Stimulated activated CD4-positive, alpha-beta T cell treated with anti-CD3 and anti-CD28 coated beads, Interleukin-15, amount 100 ng/mL, for 48 hours (primary cell): ENCODE measurements at places on chromosomes 6 and 20.
A peak's percentile ranks its signal among the peaks of the same experiment; 100 is the strongest.

DNA sequence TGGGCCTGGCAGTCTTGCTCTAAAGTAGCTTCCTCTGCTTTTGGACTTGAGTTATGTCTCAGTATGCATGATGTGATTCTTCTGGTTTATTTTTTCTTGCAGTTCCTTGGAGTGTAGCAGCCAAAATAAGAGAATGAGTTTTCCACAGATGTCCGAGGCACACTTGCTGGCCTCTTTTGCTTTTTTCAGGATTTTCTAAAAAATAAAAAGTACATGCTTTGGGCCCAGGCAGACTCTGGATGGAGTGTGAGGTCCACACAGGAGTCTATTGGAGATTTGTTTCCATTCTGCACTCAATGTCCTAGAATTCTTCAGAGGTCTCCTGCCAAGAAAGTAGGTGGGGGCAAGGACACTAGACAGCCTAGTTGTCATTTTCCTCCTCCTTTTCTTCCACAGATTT lies 477.6 kb downstream of the EPM2A start:
- no peak for DNase-seq

GRCh38 chr20:34798871-34799270 lies 26.6 kb downstream of the NCOA6 start:
- DNase-seq, result no peak

GRCh38 chr6:151098166-151098565 lies 141.6 kb upstream of the AKAP12 start:
- DNase-seq, result peak; percentile 4

DNA sequence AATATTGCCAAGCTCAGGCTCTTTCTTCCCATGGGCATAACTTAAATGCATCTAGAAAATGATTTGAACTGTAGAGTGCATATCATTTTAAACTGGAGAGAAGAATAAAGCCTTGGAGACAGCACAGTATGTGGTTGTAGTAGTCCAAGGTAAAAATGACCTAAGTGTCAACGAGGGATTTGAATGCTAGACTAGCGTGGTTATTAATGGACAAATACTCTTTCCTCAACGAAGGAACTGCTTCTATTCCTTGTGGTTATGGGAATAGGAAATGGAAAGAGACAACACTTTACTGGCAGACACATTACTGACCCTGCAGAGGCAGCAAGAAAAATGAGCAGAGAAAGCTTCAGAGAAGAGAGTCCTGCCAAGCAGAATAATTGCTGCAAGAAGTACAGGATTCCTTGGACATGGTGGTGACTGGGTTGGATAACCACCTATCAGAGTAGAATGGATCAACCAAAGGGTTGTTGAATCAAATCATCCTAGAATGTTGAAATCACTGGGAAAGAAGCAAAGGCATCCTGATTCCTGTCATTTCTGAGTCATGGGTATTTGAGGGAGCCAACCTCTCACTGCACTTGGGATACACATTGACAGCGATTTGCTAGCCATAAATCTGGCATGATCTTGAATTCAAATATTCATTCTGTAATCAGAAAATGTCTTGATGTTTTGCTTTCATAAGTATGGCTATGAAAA lies 258.1 kb upstream of the EPHA7 start:
- no peak for DNase-seq

- no peak for DNase-seq
These were observed 134.9 kb downstream of the TMEM200A start for GRCh38 chr6:130500693-130501092.

DNA sequence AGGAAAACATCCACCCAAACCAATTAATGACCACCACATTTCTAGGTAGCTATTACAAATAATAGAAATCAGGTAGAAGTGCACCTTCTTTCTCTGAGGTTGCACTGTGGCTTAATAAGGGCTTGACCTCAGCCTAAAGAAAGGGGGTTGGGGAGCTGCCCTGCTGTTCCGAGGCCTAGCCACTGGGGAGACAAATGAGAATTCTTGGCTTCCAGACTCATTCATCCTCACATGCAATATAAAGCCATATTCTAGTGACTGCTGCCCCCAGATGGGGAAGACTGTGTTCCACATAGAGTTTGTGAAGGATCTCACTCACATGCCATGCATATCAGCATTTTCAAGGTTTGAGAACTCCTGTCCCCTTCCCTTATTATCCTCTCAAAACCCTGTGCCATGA lies 22.9 kb downstream of the SAYSD1 start:
- DNase-seq, result no peak

DNA sequence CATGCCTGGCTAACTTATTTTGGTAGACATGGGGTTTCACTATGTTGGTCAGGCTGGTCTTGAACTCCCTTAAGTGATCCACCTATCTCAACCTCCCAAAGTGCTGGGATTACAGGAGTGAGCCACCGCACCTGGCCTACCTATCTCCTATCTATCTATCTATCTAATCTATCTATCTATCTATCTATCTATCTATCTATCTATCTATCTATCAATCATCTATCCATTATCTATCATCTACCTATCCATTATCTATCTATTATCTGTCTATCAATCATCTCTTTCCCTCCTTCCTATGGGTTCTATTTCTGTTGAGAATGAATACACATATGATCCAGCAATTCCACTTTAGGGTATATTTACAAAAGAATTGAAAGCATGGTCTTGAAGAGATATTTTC lies 194.2 kb upstream of the ARG1 start:
- DNase-seq, result no peak

GRCh38 chr6:130934848-130935585 lies 107.8 kb downstream of the SMLR1 start:
- DNase-seq, result no peak

- no peak for DNase-seq
These were observed 181.9 kb downstream of the ERMARD start for GRCh38 chr6:169933251-169933821.

DNA sequence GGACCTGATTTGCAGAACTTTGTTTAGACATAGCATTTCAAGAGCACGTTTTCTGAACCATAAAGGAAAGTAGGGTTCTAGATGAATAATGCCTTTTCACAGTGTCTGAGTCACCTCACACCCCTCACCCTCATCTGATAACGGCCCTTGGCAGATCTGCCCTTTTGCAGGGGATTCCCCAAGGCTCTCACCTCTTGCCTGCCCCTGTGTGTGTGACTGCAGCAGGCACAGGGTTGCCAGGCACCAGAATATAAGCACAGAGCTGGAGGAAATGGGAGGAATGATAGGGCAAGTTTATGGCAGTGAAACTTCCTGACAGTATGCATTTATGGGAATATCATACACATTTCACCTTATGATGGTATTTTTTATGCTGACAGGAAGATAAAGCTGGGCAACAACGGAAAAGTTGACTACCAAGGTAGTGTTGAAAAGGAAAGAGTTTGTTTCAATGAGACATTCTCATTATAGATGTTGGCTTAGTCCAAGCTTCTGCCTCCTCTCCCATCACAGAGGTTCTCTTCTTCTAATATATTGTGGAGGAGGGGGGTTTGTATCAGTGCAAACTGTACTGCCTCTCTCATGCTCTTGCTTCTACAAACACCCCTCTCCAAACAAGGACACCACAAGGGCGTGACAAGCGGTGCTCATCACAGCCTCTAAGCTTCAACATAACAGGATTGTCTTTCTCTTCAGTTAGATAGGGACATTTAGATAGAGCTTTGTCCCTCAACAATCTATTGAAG lies 101.5 kb upstream of the BACH2 start:
- DNase-seq, result peak; percentile 85

- DNase-seq, result no peak
These were observed 48.8 kb upstream of the RALY start for GRCh38 chr20:33944914-33945313.

DNA sequence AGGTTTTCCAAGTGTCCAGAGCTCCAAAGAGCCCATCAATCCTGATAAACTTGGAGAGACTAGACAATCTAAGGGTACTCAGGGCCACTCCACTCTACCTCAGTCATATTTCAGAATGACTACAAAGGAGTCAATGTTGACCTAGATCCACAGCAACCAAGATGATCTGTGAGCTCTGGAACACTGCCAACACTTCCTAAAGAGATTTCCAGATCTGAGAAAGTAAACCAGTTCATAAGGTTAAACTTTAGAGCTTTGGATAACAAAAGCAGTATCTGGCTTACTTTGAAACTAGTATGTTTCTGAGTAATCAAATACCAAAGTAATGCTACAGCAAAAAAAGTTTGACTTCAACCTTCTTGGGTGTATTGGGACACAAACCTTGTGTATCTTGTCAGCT lies 122.7 kb downstream of the BTBD9 start:
- DNase-seq, result no peak

- DNase-seq, result no peak
These were observed 26.2 kb downstream of the TULP4 start for GRCh38 chr6:158338311-158339112.

DNA sequence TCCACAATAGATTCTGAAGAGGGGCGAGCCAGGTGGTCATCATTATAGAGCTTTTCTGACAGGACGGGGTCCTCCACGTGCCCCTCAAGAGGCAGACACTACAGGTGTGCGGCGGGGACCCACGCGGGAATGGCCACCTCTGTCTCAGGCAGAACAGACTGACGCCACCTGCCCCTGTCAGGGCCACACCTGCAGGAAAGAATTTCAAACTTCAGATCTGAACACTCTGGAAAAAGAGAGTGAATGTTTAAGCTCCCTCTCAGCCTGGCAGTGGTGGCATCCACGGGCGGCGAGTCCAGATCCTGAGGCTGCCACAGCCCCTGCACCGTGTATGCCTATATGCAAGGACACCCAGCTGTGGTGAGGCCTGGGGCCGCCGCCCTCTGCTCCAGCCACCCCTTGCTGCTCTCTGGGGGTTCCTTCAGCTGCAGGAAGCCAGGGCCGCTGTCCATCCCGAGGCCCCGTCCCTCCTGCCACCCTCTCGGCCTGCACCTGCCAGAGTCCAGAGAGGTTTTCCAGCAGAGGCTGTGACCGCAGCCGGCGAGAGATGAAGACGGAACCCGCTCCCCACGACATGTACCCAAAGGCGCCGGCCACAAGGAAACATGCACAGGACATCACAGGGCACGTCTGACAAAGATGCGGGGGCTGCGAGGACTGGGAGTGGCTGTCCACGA lies 234.9 kb downstream of the ERMARD start:
- no peak for DNase-seq

GRCh38 chr6:34970488-34970887 lies 81.4 kb downstream of the ANKS1A start:
- DNase-seq, result no peak

- no peak for DNase-seq
These were observed 162.0 kb upstream of the MAFB start for GRCh38 chr20:40851051-40851450.

DNA sequence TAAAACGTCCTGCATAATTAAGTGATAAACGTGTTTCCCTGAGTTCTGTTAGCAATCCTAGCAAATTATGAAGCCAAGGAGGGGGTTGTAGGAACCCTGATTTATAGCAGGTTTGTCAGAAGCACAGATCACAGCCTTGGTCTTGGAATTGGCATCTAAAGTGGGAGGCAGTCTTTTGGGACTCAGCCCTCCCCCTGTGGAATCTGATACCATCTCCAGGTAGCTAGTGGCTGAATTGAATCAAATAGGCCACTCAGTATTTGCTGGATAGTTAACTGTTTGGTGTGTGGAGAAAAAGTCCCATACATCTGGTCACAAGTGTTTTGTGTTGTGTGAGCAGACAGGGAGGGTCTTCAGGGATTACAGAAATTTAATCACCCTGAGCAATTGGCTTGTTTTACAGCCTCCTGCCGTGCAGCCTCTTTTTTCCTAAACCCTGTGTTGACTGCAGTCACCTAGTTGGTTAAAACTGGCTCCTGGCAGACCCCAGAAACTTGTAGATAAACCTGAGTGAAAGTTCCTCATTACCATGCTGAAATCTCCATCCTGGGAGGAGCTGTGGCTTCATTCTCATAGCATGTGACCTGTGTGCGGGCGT lies 19.0 kb upstream of the KIFC1 start:
- DNase-seq, result no peak

GRCh38 chr20:31687777-31688176 lies 34.9 kb downstream of the BCL2L1 start:
- DNase-seq, result no peak

DNA sequence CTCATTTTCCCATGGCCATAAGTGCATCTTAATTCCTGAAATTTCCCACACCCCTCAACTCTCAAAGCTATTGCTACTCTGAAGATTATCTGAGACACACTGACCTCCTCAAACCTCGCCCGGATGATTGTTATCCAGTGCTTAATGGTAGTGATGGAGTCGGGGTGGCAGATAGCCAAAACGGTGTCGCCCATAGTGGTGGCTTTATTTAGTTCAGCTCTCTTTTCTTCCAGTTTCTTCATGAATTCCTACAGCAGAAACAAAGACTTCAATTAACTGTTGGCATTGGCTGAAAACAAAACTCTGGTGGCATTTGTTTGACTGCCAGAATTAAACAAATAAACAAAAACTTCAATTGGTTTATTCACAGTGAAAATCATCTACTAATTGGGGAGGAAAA lies 165.4 kb downstream of the DST start:
- no peak for DNase-seq

GRCh38 chr6:131765081-131765803 lies 42.6 kb upstream of the ENPP1 start:
- no peak for DNase-seq

GRCh38 chr20:32179934-32180333 lies 27.6 kb downstream of the PLAGL2 start:
- no peak for DNase-seq

DNA sequence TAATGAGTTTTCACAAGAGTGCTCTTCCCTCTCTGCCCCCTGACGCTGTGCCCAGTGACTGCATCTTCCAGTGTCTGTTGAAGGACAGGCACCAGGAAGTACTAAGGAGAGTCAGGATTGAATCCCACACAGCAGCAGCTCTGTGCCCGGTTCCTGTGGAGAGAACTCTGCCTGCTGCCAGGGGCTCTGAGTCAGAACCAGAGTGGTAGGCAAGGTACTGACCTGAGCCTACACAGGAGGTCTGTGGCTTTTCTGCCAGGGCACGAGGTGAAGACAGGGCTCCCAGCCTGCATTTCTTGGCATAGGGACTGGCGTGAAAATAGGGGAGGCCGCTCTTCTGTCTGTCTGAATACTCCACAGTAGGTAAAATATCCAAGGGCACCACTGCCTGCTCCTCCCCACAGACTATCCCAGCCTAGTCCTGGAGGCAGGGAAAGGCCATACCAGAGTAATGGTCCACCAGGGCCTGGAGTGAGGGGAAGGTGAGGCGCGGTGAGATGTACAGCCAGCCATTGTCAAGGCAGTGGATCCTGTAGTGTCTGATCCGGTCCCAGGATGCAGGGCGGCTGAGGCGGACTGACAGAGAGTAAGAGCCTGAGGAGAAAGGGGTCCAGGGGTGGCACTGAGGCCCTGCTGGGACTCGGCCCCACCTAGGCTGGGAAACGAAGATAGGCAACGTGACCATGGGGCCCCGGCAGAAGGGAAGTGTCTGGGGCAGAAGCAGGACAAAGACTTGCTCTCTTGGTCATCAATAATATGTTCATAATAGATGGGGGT lies 9.4 kb downstream of the RAB5IF start:
- DNase-seq, result no peak

DNA sequence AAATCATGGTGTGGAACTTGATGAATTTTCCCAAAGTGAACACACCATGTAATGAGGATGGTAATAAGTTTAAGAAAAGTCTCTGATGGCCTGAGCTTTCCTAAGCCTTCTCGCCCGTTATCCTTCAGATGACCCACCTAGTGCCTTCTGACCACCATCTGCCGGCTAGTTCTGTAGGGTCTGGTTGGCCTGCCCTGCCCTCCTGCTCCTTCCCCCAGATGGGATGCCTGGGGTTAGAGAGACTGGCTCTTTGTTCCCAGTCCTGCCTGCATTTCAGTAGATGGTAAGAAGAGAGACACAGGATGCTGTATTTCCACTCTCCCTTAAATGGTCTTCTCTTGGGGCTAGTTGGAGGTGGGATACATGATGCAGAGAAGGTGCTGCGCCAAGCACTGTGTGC lies 43.0 kb downstream of the TIAM2 start:
- no peak for DNase-seq
